ENCODE measurements at places on chromosomes 2 and 18.

GRCh38 chr2:197236816-197237215, 73.8 kb downstream of the ANKRD44 start:
- no peak for DNase-seq

GRCh38 chr2:237955640-237956401, 11.0 kb upstream of the UBE2F start:
- no peak for DNase-seq

DNA sequence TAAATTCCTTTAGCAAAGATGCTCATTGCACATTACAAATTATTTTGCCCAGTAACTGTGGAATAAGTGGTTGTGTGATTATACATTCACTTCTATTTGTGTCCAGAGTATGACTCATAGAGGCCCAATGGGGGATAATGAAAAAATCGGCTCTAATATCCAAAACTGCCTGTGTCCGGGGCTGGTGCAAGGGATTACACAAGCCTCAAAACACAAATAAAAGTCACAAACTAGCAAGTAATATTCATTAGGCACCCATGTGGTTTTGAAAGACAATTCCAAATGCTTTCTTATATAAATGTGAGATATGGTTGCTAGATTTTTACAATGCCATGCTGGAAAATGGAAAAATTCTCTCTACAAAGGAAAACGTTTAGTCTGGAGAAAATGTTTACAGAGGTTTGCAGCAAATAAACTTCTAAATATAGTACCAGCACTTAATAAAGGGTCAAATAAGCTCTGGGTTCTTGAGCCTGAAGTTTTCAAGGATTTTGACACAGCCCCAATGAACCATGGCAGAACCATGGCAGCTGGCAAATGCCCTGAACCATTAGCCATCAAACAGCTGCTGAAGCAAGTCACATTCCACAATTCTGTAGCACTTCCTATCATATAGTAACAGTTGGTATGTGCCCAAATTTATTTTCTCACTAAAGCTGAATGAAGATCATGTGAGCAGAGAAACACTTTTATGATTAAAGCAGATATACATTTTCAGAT, 40.5 kb downstream of the IRS1 start:
- DNase-seq = no peak

GRCh38 chr2:15963977-15964670, 23.8 kb downstream of the MYCN start:
- DNase-seq = no peak

- DNase-seq = no peak
Observed at GRCh38 chr2:105454801-105455485, 56.1 kb upstream of the FHL2 start.

DNA sequence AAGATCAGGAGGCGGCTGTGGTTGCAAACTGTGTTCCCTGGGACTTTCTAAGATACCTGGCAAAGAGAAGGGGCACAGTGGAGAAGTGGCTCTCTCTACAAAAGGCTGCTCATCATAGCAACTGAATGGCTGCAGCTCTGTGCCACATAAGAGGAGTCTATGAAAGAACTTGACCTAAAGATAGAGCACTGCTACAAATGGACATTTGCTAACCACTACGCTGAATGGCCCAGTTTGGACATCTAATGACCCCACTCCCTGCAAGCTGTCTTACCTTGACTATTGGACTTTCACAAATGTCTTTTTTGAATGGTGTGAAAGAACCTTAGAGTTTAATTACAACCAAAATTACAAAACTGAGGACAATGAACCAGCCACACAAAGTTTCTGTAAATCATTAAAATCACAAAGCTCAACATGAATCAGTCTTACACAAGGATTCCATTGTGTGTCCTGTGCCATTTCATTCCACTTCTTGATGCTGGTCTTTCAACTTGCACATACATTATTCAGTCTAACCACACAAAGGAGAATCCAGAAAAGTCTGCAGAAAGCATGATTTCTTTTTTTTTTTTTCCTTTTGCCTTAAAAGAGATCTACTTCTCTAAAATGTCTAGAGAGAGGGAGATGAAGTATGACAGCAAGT, 154.0 kb downstream of the LAMA1 start:
- DNase-seq = no peak

DNA sequence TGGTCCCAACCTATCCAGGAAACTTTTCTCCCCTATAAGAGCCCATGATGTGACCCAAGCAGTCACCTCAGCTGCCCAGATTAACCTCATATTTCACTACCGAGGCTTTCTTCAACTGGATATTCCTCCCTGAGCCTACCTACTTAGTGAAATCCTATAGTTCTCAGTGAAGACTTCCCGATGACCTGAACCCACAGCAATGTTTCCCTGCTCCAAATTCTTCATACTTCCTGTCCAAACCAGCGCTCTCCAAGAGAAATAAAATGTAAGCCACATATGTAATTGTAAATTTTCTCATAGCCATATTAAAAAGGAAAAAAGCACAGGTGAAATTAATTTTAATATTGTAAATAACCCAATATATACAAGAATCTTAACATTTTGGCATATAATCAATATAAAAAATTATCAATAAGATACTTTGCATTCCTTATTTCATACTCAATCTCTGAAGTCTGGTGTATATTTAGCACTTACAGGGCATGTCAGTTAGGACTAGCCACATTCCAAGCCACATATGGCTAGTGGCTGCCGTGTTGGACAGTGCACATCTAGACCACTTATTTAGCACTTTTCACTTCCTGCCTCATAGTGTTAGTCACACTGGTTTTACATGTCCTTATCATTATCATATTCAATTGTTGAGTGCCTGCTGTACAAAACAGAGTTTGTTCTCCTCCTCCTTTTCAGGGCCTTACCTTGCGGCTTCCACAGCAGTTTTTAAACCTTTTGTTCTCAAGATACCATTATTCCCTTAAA, 1.9 kb upstream of the STAT4 start:
- no peak for DNase-seq

GRCh38 chr2:145184741-145185651, 665.1 kb upstream of the ZEB2 start:
- DNase-seq = no peak

DNA sequence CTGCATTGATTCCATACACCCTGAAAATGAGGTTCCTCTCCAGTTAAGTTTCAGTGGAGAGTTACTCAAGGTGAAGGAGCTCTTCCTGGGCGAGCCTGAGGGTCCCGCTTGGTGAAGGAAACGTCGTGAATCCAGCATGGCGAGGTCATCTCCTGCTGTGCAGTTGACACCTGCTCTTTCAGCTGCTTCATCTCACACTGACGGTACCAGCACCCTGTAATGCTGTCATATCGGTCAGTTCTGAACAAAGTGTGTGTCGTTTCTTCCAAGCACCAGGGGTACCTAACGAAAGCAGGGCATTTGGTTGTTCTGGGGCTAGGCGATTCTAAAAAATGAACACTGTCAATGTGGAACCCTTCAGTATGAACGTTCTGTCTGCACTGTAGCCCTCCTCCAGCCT, 52.6 kb downstream of the ITGB1BP1 start:
- no peak for DNase-seq
